ENCODE measurements at places on chromosomes 13 and 19. TPM values are rescaled to one million over a fixed set of nuclear protein-coding genes. Genes with fewer than 3 reads are reported as not detected.

IFNL1 gene
- not detected for total RNA-seq

GJB2 gene
- 0.06 TPM for total RNA-seq

CLEC4G gene
- not detected for total RNA-seq

THSD8 gene
- total RNA-seq: not detected

SIX5 gene
- total RNA-seq: 6.0 TPM

All from aortic smooth muscle cell (primary cell).